NCI-H2081 treated with DMSO at 0.1 percent for 48 hours (cell line): ENCODE measurements at places on chromosomes 7 and 10.
A peak's percentile ranks its signal among the peaks of the same experiment; 100 is the strongest.

GRCh38 chr7:12244694-12245093, 33.6 kb downstream of the TMEM106B start:
- peak; percentile 29 for DNase-seq

DNA sequence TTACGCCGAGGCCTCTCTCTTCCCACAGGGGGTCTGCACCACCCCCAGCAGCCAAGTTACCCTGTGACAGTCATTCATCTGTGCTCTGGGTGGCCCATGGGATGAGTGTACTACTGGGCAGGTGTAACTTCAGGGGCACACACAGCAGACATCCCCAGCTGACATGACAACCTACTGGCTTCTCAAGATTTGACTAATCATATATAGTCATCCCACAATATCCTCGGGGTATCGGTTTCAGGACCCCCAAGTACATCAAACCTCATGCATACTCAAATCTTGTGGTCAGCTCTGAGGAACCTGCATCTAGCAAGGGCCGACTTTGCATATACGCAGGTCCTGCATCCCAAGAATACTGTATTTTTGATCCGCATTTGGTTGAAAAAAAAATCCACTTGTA, 336.9 kb upstream of the C7orf33 start:
- no peak for DNase-seq

GRCh38 chr10:21393931-21394330, 131.6 kb downstream of the SKIDA1 start:
- no peak for DNase-seq

- no peak for DNase-seq
Observed at GRCh38 chr10:49418328-49418727, 22.4 kb upstream of the DRGX start.

DNA sequence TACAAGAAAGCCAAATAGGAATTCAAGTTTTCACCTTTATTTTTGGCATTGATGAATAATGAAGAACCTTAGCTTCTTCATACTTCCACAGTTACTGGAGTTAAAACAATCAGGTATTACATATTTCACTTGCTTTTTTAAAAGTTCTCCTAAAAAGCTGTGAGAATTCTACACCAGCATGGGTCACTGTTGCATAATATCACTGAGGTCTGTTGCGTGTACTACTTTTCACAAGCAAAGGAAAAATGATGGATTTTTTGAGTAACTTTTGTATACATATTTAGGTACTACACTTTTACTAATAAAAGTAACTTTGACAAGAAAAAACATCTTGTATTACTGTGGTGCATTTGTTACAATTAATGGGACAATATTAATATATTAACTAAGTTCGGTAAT, 15.2 kb downstream of the FAM24B start:
- DNase-seq: no peak

DNA sequence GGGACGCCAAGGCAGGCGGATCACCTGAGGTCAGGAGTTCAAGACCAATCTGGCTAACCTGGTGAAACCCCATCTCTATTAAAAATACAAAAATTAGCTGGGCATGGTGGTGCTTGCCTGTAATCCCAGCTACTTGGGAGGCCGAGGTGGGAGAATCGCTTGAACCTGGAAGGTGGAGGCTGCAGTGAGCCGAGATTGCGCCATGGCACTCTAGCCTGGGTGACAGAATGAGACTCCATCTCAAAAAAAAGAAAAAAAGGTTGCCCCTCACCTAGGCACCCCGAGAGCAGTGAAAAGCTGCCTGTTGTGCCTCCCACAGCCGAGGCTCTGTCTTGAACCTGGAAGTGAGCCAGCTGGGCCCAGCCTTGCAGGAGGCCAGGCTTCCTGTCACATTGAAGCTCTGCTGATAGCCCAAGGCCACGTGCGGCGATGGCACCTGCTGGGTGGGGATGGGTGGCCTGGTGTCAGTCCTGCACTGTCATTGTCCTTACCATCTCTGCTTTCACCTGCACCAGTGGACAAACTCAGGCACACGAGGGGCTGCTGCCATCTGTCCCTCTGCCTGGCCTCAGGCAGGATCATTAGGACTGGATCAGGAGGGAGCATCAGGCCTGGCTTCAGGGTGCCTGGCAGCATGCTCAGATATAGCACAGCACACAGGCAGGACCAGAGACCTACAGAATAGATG, 37.8 kb downstream of the DNAJB12 start:
- DNase-seq: peak; percentile 13

DNA sequence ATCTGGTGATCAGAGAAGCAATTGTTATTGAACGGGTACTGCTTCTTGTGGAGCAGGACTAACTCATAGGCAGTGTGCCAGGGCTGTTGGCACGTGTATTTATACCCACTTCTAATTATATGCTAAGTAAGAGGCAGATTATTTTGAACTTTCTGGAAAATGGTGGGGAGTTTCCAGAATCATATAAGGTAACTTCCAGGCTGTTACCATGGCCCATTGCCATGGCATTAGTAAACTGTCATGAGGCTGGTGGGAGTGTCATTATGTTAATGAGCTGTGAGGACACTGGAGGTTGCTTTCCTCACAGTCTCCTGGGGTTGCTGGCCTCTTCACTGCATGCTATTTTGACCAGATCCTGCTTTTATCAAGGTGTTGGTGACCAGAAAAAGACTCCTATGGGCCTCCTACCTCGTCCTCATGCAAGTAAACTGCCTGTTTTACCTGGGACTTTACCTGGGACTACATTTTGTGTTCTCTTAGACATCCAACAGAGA, 122.6 kb downstream of the KCND2 start:
- DNase-seq: no peak
